Stimulated activated CD8-positive, alpha-beta memory T cell treated with anti-CD3 and anti-CD28 coated beads, Interleukin-2, amount 100 ng/mL, for 1 hour (primary cell): ENCODE measurements at places on chromosomes 2 and 18.

- no peak for DNase-seq
Measured at GRCh38 chr18:40524881-40525280, 1430.2 kb upstream of the PIK3C3 start.

GRCh38 chr18:79520478-79521390 lies 125.0 kb downstream of the NFATC1 start:
- no peak for DNase-seq

DNA sequence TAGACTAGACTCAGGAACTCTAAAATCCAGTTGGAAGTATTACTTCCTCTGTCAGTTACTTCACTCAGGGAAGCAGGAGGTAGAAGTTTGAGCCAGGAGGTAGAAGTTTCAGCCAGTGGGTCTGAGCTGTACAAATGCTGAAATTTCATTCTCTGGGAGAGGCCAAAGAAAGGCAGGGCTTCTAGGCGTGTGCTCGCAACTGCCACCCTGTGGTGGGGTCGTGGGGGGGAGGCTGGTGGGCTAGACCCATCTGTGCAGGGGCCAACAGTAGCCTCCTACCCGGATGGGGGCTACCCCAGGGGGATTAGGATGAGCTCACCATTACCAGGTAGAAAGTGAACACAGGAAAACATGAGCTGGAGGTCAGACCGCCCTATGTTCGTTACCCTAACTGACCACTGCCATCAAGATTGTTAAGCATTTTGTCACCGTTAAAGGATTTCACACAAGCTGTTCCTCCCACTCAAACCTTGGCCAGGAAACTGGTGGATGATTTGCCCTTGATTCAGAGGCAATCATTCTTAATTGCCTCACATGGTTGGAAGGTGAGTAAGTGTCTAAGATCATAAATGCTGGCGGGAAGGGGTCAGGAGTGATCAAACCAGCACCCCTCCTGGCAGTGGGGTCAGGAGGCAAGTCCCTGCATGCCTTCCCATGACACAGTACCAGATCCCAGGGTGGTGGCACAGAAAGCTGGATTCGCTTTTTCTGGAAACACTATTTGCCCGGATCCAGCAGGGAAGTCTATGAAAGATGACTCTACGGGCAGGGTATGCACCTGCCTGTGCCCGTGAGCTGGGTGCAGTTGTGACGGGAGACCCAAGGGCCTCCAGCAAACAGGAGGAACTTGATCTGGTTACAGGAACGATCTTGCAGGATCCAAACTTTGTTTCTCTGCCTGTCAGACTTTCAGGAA lies 5.2 kb upstream of the FHL2 start:
- no peak for DNase-seq

DNA sequence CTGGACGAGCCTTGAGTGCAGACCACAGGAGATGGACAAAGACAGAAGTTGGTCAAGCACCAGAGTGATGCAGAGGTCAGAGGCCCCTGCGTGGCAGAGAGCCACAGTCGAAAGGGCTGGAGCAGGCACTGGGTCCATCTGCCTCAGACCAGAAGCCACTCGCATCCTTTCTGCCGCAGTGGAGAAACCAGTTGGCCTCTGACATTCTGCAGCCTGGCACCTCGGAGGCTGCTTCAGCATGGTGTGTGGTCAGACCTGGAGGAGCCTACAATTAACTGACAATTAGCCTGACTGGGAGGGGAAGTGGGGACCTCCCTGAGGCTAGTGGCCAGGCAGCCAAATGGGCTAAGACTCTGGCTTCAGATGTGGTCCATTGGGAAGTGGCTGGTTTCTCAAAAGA lies 111.1 kb downstream of the SGPP2 start:
- DNase-seq: no peak

DNA sequence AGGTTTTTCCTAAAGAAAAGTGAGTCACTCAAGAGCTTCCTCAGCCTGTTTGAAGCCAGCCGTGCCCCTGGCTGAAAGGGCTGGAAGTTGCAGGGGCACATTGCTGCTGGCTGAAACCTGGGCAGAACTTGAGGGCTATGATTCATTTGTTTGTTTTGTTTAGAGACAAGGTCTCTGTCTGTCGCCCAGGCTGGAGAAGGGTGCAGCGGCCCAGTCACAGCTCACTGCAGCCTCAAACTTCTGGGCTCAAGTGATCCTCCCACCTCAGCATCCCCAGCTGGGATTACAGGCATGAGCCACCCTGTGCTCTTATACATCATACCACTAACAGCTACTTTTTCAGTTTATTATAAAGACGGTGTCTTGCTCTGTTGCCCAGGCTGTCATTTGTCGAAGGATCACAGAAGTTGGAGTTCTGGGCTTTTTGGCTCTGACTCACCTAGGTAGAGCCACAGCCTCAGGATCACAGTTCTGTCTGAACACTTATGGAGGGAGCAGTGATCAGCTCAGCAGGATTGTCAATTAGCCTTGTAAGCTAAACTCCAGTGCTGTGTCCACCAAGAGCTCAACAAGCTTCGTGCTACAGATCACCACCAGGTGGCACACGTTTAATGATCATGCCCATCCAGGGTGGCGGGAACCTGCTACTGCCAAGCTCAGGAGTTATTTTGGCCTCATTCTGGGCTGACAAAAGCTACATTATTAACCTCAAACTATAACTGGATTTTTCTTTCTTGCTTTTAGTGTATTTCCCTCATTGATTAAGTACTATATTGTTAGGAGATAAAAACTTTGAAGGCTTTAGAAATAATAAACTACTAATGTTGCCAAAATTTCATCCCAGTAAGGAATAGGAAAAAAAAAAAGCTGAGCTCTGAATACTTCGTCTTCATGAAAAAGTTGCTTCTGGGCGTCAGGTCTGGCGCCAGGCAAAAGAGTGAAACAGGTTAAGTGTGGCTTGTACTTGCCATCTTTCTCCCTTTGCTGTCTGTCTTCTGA lies 57.9 kb downstream of the ARHGEF33 start:
- peak; percentile 16 for DNase-seq

GRCh38 chr2:178105566-178105965 lies 6.7 kb upstream of the RBM45 start:
- no peak for DNase-seq

DNA sequence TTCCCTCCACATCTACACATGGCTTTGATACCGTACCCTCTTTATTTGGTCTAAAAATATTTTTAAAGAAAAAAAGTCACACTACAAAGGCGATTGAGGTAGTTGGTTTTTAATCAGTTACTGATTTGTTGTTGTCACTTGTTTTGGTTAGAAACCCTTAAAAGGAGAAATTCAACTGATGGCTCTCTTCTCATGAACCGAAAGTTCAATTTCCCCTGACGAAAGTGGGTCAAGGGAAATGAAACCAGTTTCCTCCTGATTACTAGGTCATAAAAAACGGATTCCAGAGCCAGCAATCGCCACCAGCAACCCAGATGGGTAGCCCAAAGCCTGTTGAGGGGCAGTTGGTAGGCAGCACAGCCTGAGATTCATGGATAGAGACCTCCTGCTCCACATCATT lies 63.2 kb downstream of the DLGAP1 start:
- DNase-seq: no peak

DNA sequence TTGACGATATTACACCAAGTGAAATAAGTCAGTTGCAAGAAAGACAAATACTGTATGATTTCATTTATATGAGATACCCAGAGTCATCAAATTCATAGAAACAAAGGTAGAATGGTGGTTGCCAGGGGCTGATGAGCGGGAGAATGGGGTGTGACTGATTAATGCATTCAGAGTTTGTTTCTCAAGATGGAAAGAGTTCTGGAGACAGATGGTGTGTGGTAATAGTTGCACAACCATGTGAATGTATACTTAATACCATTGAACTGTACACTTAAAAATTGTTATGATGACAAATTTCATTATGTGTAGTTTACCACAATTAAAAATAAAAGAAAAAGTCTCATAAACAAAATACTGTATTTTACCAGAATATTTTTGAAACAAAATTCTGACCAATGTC lies 117.3 kb downstream of the PIGN start:
- no peak for DNase-seq
